Endodermal cell (in vitro differentiated cells): ENCODE measurements at places on chromosomes 3 and 15.

- DNase-seq = peak; percentile 68
These were observed 675 bp downstream of the BRPF1 start for GRCh38 chr3:9732080-9732739.

DNA sequence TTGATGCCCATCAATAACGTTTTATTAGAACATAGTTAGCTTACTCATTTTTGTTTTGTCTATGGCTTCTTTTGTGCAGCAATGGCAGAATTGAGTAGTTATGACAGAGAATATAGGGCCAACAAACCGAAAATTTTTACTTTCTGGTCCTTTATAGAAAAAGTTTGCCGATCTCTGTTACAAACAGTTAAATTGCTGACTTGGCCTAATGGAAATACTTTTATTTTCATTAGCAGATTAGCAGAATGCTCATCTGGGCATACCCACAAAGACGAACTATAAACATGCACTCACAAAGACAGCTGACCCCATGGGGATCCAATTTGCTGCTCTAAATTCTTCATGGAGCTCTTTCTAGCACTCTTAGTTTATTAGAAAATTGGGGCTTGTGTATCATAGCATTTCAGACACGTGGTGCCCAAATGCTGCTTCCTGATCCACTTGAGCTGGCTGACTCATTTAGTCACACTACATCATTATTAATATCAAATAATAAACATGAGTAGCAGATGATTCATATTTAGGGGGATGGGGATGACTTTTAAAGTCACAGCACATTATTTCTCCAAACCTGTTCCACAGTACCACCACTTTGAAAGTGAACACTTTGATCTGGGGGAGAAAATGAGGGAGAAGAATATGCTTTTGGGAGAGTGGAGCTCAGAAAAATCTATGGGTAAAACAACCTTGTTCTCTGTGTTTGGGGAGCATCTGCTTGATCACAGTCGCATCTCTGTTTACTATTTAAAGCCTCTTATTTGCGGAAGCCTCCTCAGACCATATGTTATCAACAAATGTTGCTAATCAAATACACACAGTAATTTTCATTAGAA, 228.1 kb upstream of the FEZF2 start:
- no peak for DNase-seq

GRCh38 chr3:72371431-72371830, 476.8 kb downstream of the SHQ1 start:
- DNase-seq = no peak

DNA sequence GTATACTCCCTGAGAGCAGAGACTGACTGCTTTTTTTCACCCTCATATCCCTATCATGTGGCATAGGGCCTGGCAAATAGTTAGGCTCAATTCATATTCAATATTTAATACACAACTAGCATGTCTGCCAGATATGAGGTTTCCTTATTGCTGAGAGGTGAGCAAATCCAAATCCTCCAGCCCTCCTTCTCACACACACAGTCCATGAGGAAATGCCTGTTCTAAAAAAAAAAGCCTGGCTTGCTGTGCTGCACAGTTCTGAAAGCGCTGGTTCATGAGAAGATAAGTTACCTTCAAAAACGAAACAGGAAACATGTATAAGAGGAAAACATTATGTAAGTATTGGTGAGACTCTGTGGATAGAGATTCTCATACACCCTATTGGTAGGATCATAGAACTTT, 15.5 kb upstream of the ACAP2 start:
- DNase-seq = no peak

- DNase-seq = no peak
These were observed 148.4 kb downstream of the B3GALNT1 start for GRCh38 chr3:160956785-160957184.

GRCh38 chr3:157551961-157552360, 48.7 kb upstream of the VEPH1 start:
- DNase-seq = no peak

GRCh38 chr3:152277198-152277597, 8.5 kb downstream of the MBNL1 start:
- no peak for DNase-seq

- DNase-seq = peak; percentile 94
These were observed 54.5 kb downstream of the CPN2 start for GRCh38 chr3:194296454-194297263.

GRCh38 chr3:73604451-73604850, 20.3 kb downstream of the PDZRN3 start:
- no peak for DNase-seq

DNA sequence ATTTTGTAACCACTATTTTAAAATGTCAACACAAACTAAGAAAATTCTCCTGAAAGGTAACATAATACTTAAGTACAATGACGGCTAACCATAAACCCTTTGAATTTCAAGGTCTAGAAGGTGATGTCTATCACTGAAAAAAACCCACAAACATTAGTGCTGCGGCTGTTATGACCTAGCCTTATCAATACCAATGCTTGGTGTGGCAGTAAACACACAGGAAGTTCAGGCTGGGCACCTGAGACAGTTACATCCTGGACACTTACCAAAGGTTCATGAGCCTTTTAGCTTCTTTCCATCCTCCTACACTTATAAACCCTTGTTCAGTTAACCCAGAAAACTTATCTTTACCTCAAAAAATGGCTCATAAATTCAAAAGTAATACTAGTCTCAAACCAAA, 5.8 kb downstream of the HSPBAP1 start:
- no peak for DNase-seq

DNA sequence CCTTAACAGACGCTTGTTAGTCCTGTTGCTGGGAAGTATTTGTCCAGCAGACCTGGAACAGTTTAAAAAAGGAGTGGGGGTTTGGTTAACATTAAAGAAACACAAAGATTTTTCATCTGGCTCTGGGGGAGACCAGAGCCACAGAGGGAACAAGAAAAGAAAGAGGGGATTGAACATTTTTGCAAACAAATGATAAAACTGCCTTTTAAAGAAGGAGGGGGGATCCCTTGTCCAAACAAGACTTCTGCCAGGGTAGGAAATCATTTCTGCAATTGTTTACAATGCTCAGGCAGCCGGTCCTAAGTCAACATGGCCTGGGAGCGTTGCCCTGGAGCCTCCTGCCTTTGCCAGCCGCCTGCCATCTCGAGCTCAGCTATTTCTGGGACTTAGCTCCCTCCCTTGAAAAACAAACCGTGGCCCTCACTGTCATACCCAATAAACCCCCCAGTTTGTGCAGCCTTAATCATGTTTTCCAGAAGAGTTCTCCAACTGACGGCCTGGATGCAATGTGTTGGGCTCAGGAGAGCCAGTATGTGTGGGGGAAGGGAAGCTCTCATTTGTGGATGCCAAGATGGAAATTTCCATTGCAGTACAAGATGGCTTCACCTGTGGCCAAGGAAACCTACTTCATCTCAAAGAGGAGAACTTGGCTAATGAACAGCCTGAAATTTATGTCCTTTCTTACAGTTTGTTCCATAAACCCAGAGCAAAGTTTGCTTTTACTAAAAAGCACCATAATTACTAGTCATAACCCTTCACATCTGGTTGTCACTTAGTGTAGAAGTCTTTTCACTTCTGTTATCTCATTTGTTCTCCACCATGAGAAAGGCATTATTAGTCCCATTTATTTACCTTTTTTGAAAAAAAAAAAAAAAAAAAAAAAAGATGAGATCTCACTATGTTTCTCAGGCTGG, 75.9 kb upstream of the RNU6-1 start:
- DNase-seq = peak; percentile 48

GRCh38 chr15:80854104-80854503, 74.9 kb downstream of the CEMIP start:
- DNase-seq = no peak

DNA sequence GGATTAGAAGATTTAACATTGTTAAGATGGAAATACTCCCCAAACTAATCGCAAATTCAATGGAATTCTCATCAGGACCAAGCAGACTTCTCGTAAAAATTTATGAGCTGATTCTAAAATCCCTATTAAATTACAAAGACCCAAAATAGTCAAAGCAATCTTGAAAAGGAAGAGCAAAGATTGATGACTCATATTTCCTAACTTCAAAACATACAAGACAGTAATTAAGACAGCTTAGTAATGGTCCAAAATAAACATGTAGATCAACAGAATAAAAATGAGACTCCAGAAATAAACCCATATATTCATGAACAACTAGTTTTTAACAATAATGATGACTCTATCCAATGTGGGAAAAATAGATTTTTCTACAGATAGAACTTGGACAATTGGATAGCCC, 148.7 kb downstream of the SI start:
- no peak for DNase-seq

DNA sequence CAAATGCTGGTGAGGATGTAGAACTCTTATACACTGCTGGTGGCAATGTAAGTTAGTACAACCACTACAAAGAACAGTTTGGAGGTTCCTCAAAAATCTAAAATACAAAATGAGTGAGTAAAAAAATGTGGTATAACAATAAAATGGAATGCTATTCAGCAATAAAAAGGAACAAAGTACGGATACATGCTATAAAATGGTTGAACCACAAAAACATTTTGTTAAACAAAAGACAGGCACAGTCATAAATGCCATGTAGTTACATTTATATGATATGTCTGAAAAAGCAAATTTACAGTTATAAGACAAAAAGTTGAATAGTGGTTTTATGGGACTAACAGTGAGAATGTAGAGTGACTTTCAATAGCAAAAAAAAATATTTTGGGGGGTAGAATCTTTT, 285.8 kb downstream of the TBC1D5 start:
- no peak for DNase-seq
